A549 treated with DMSO at 1 μM for 4 hours (cell line): ENCODE measurements at places on chromosomes 12 and 14. TPM values are rescaled to one million over a fixed set of nuclear protein-coding genes. Genes with fewer than 3 reads are reported as not detected.

The DEPDC4 gene
- 1.3 to 2.0 TPM (median 1.4 TPM) in 5 replicates for total RNA-seq

The PARP2 gene
- 19.4 to 24.7 TPM (median 22.5 TPM) in 5 replicates for total RNA-seq

The ACSS3 gene
- total RNA-seq = 0.03 to 0.07 TPM in 2 of 5 replicates, not detected in the others

The TRIM9 gene
- 8.9 to 10.8 TPM (median 10.1 TPM) in 5 replicates for total RNA-seq

The GPD1 gene
- total RNA-seq = 0.10 to 0.39 TPM (median 0.20 TPM) in 5 replicates

The RPS6KL1 gene
- 0.33 to 0.92 TPM (median 0.52 TPM) in 5 replicates for total RNA-seq

The SLC16A7 gene
- 0.15 to 0.36 TPM (median 0.23 TPM) in 5 replicates for total RNA-seq

The PTPRO gene
- 0.05 to 0.08 TPM in 2 of 5 replicates, not detected in the others for total RNA-seq

The KRT6A gene
- 0.18 to 0.52 TPM (median 0.24 TPM) in 5 replicates for total RNA-seq

The TAS2R9 gene
- total RNA-seq = not detected in 5 replicates

The KRT75 gene
- 0.12 to 0.26 TPM (median 0.18 TPM) in 5 replicates for total RNA-seq

The AQP5 gene
- not detected in 5 replicates for total RNA-seq

The LRRC10 gene
- not detected in 5 replicates for total RNA-seq

The NTN4 gene
- 44.2 to 59.8 TPM (median 53.3 TPM) in 5 replicates for total RNA-seq

The LMNTD1 gene
- total RNA-seq = not detected in 5 replicates

The FOXN4 gene
- total RNA-seq = 0.05 to 0.09 TPM (median 0.07 TPM) in 4 of 5 replicates, not detected in the other

The SERPINA5 gene
- 0.08 to 0.16 TPM (median 0.13 TPM) in 4 of 5 replicates, not detected in the other for total RNA-seq

The PAX9 gene
- total RNA-seq = 2.0 to 2.7 TPM (median 2.6 TPM) in 5 replicates

The LMO3 gene
- not detected in 5 replicates for total RNA-seq

The GARIN6 gene
- total RNA-seq = not detected in 5 replicates

The PLEK2 gene
- total RNA-seq = 24.3 to 36.3 TPM (median 27.0 TPM) in 5 replicates

The PTCSC3 gene
- total RNA-seq = not detected in 5 replicates

The PCBP2 gene
- total RNA-seq = 655 to 691 TPM (median 670 TPM) in 5 replicates

The MGP gene
- total RNA-seq = 0.15 TPM in 1 of 5 replicates, not detected in the others

The RFLNA gene
- total RNA-seq = not detected in 5 replicates

The ALDH6A1 gene
- total RNA-seq = 2.3 to 2.9 TPM (median 2.5 TPM) in 5 replicates

The RAPGEF3 gene
- total RNA-seq = 0.43 to 1.2 TPM (median 0.80 TPM) in 5 replicates

The FGF6 gene
- total RNA-seq = not detected in 5 replicates

The IRF2BPL gene
- total RNA-seq = 21.2 to 28.3 TPM (median 25.3 TPM) in 5 replicates

The NOVA1 gene
- total RNA-seq = 4.5 to 6.7 TPM (median 5.2 TPM) in 5 replicates

The SYT1 gene
- total RNA-seq = 5.2 to 8.8 TPM (median 6.9 TPM) in 5 replicates

The BATF gene
- not detected in 5 replicates for total RNA-seq

The HNF1A gene
- total RNA-seq = 4.4 to 6.4 TPM (median 5.9 TPM) in 5 replicates

The KERA gene
- total RNA-seq = not detected in 5 replicates

The LRTM2 gene
- 0.08 to 0.18 TPM in 2 of 5 replicates, not detected in the others for total RNA-seq

The MYH6 gene
- not detected in 5 replicates for total RNA-seq

The RTN1 gene
- total RNA-seq = not detected in 5 replicates

The GLI1 gene
- 9.3 to 13.8 TPM (median 11.2 TPM) in 5 replicates for total RNA-seq

The CTDSP2 gene
- 45.4 to 60.2 TPM (median 56.6 TPM) in 5 replicates for total RNA-seq

The FAM181A gene
- not detected in 5 replicates for total RNA-seq

The GLIPR1L1 gene
- total RNA-seq = not detected in 5 replicates

The KRT74 gene
- not detected in 5 replicates for total RNA-seq

The TAS2R19 gene
- total RNA-seq = 0.09 to 0.25 TPM in 2 of 5 replicates, not detected in the others

The GCN1 gene
- total RNA-seq = 42.2 to 66.7 TPM (median 61.5 TPM) in 5 replicates

The TCTN2 gene
- total RNA-seq = 11.9 to 13.5 TPM (median 13.2 TPM) in 5 replicates

The PLEKHG7 gene
- total RNA-seq = 0.02 to 0.16 TPM in 2 of 5 replicates, not detected in the others

The RASAL1 gene
- total RNA-seq = 0.24 to 0.42 TPM (median 0.32 TPM) in 5 replicates

The MYG1 gene
- 85.4 to 102 TPM (median 93.8 TPM) in 5 replicates for total RNA-seq

The ACSM4 gene
- total RNA-seq = not detected in 5 replicates

The NFKBIA gene
- total RNA-seq = 79.0 to 133 TPM (median 103 TPM) in 5 replicates

The KRT83 gene
- 3.0 to 5.4 TPM (median 4.8 TPM) in 5 replicates for total RNA-seq

The GPR65 gene
- not detected in 5 replicates for total RNA-seq
